ENCODE measurements at places on chromosomes 2 and 18.

GRCh38 chr2:31933066-31933465, 77.7 kb downstream of the MEMO1 start:
- DNase-seq: no peak

DNA sequence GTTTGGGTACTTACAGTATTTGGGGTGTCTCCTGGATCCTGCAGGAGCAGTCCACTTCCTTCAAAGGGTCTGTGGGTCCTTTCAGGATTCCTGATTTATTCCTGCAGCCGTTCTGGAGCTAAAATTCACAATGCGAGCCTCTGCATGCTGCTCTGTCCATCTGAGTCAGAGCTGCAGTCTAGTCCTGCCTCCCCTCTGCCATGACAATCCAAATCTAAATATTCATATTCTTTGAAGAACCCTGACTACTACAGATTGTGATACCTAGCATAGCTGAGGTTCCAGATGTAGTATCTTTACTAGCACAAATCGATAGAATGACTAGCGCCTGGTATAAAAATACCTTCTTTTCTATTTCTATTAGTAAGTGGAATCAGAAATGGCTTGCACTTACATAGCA, 31.3 kb upstream of the GAREM1 start:
- DNase-seq: no peak

- no peak for DNase-seq
Observed at GRCh38 chr2:239162976-239163687, 237.7 kb downstream of the HDAC4 start.

DNA sequence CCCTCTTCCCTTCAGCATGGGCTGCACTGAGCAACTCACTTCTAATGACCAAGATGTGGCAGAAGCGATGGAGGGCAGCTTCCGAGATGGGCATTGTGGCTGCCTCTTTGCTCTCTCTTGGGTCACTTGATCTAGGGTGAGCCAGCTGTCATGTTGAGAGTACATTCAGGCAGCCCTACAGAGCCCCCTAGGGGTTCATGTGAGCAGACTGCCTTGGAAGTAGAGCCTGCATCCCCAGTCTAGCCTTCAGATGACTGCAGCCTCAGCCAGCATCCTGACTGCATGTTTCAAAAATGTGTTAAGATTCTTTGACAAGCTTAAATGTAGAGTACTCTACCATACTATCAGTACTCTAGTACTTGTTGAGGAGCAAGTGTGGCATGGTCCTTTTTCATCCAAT, 143.9 kb downstream of the NCK2 start:
- DNase-seq: no peak

- DNase-seq: no peak
Observed at GRCh38 chr18:31773774-31774476, 13.2 kb upstream of the SLC25A52 start.

DNA sequence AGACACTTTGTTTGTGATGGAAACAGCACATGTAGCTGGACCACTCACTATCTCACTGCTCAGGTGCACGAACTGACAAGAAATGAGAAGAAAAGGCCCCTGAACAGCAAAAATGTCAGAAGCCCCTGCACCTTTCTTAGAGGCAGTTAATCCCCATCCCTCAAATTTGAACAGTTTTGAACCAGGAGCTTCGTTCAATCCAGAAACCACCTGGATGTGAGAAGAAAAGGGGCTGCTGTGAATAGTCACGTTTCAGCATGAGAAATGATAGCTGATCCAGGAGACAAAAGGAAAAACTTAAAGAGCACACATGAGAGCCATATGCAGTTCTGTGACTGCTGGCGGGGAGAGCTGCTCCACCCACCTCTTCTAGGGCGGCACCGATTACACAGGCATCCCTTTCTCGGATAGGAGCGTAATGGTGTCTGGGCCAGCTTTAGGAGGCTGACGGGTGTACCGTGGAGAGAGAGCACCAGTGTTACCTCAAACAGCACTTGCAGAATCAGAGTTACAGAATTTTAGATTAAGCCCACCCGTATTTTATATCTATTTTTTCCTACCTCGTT, 117.0 kb upstream of the EML6 start:
- DNase-seq: no peak

- DNase-seq: no peak
Observed at GRCh38 chr18:48051945-48052840, 121.7 kb upstream of the SMAD2 start.

- no peak for DNase-seq
Observed at GRCh38 chr2:10863837-10864236, 47.9 kb upstream of the KCNF1 start.

DNA sequence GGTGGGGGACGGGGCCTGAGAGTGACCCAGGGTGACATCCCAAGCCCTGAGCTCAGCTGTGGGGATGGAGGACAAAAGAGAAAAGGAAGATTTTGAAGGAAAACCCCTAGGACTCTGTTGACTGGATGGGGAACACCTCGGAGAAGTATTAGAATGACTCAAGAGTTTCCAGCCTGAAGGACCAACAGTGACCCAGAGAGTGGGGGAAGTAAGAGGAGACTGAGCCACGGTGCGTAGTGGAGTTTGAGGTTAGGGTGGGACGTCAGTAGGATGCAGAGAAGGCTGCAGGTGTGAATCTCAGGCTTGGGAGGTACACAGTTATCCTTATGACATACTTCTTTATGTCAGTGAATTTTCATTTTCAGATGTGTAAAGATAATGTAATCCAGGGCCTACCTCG, 119.5 kb downstream of the NCK2 start:
- no peak for DNase-seq

- DNase-seq: no peak
Observed at GRCh38 chr2:182321096-182321495, 105.7 kb downstream of the PDE1A start.

DNA sequence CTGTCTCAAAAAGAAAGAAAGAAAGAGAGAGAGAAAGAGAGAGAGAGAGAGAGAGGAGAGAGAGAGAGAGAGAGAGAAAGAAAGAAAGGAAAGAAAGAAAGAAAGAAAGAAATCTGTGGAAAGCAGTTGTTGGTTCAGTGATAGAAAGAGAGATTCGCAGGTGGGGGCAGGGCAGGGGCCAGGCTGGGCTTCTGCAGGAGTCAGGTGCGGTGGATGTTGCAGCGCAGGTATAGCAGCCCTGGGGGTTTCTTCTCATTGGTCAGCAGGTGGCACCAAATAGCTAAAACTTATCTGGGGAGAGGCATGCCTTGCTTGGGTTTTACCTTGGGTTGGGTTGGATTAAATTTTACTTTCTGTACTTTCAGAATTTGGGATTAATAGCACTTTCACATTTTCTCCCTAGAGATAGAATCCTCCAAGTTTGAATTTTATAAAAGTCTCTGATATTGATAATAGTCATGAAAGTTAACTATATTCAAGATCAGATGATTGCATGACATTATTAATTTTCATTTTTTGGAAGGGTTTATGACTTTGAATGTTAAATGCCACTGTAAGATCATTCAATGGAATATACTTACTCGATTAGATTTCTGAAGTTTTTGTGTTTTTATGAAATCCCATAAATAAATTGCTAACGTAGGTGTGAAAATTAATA, 66.6 kb downstream of the SPTBN1 start:
- DNase-seq: peak; percentile 52

GRCh38 chr2:46252891-46253659, 44.1 kb upstream of the EPAS1 start:
- DNase-seq: no peak

GRCh38 chr2:220226076-220226475, 598.6 kb downstream of the SLC4A3 start:
- no peak for DNase-seq

DNA sequence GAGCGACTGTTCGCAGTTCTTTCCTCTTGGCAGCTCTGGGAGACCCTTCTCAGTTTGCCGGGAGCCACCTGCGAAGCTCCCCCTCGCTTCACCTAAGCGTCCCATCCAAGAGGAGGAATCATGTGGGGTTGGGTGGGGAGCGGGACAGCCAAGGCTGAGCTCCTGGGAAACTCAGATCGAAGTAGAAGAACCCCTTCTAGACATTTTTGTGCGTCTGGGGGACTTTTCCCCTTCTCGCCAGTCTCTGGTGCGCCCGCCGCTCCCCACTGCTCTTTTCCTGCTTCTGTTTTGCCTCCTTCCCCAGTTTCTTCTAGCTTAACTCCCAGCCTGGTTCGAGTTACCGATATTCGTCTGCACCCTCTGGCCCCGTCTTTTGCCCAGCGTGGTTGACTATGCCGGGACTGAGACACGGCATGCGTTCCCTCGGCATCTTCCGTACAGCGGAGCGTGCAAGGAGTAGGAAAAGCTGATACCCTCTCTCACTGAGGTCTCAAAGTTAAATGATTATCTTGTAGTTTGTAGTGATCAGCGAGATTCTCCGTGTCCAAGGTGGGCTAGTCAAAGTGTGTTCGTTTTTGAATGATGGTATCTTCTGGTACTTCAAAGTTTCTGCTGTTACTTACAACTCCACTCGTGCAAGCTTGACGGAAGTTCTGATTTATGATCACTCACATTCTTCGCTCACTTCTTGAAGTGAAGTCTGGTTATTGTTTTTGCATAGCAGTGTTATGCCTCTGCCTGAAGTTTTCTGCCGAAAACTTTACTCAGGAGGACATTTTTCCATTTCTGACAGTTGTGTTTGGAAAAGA, 664 bp downstream of the CAMKMT start:
- peak; percentile 21 for DNase-seq

DNA sequence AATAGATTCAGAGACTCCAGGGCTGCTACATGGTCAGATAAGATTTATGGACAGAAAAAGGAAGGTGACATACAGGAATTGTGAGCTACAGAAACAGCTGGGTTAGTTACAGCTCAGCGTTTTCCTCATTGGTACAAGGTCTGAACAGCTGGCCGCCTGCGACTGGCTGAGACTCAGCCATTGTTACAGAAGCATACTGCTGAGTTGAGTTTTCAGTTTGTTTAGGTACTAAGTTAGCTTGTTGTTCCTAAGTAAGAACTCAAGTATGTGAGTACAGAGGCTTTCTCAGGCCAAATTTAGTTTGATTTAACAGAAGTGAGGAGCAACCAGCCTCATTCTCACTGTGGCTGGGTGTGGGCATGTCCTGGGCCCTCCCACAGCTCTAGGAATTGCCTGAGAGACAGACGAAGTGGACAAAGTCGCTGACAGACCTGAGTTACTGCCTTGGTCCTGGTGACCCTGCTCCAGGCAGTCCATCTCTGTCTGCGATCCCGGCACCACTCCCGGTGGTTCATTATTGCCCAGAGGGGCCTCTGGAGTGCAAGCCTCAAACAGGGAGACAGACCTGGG, 27.8 kb upstream of the RHOB start:
- DNase-seq: no peak

- no peak for DNase-seq
Observed at GRCh38 chr2:233422050-233422639, 67.9 kb downstream of the DGKD start.

- DNase-seq: no peak
Observed at GRCh38 chr18:45103319-45104048, 422.8 kb downstream of the SETBP1 start.

DNA sequence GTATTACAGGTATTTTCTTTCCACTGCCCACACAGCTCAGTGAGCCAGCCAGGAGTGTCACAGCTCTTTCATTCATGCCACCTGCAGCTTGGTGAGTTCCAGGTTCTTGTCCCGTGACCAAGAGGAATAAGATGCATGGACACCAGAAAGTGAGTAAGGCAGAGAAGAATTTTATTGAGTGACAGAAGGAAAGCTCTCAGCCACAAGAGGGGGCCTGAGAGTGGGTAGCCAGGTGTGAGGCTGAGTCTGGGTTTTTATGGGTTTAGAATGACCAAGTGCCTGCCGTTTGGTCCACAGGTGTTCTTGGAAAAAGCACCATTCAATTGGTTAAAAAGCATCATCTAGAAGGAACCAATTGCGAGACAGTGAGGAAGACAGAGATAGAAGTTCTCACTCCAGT, 1097.1 kb upstream of the SLC39A10 start:
- DNase-seq: no peak

GRCh38 chr2:56197816-56198215, 14.0 kb downstream of the CCDC85A start:
- no peak for DNase-seq

DNA sequence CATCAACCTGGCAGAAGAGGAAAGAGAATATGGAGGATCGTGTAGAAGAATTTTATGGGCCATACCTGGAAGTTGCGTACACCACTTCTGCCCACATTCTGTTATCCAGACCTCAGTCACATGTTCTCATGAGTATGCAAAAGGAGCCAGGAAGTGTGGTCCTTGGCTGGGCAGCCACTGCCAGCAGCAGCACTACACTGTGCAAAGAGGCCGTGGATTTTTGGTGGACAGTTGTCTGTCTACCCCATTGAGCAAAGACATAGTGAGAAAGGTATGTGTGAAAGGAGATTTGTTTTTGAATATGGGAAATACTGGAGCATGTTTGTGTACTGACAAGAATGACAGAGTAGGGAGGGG, 68.1 kb downstream of the SDC1 start:
- DNase-seq: no peak

- no peak for DNase-seq
Observed at GRCh38 chr2:29480426-29480825, 365.2 kb downstream of the CLIP4 start.

DNA sequence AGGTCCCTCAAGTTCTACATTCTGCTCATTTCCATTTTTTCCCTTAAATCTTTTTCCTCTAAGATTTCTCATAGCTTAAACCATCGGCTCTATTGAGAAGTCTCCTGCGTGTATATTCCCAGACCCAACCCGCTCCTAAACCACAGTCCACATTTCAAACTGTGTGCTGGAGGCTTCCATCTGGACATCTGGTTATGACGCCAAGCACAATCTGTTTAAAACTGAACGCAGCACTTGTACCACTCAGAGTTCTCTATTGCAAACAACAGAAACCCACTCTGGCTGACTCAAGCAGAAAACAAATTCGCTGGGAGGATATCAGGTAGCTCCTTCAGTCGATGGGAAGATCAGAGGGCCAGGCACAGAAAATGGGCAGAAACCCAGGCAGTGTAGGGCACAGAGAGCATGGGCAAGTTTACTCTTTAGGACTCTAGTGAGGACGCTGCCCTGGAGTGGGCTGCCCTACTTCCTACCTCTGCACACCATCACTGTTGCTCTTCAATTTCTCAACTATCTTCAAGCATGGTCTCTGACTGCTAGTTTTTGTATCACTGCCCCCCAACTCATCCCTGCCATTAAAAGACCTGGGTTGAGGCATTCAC, 5.6 kb upstream of the EML4 start:
- DNase-seq: no peak

GRCh38 chr2:109531896-109532727, 81.7 kb downstream of the SEPTIN10 start:
- no peak for DNase-seq

GRCh38 chr18:28728891-28729290, 552.0 kb upstream of the CDH2 start:
- no peak for DNase-seq

DNA sequence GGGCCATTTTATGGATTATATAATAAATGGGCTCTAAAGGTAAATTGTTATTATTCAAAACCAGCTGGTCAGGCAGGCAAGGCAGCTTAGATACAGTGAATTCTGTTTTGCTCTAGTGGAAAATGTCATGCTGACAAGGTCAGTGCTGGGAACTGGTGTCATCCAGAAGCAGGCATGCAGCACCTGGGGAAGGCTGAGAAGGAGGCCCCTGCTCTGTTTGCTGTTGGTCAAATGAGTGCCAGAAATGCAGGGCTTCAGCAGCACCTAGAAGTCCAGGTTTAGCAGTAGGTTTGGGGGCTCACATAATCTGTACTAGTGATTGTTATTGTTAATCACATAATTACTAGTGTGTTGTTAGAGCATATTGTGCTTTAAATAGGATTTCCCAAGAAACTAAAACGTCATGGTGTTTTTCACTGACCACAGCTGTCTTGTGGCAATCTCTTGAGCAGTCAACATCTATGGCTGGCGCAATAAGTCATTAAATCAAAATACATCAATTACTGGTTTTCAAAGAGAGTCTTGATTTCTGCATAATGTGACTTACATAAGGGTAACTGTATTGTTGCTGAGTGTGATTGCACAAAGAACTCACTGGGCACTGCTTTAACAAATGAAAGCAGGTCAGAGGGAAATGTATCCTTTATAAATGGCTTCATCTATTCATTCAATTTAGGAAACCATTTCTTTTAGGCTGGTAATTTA, 99.1 kb downstream of the MYO3B start:
- DNase-seq: no peak

All from stimulated activated CD4-positive, alpha-beta T cell treated with anti-CD3 and anti-CD28 coated beads, Interleukin-2, amount 100 ng/mL, for 48 hours (primary cell).